Left ventricle myocardium superior (tissue), 1 donor: ENCODE measurements at places on chromosomes 1 and 21. TPM values are rescaled to one million over a fixed set of nuclear protein-coding genes. Genes with fewer than 3 reads are reported as not detected.

GRCh38 chr1:42145764-42146625 lies 7.2 kb upstream of the GUCA2B start:
- no peak for DNase-seq

DNA sequence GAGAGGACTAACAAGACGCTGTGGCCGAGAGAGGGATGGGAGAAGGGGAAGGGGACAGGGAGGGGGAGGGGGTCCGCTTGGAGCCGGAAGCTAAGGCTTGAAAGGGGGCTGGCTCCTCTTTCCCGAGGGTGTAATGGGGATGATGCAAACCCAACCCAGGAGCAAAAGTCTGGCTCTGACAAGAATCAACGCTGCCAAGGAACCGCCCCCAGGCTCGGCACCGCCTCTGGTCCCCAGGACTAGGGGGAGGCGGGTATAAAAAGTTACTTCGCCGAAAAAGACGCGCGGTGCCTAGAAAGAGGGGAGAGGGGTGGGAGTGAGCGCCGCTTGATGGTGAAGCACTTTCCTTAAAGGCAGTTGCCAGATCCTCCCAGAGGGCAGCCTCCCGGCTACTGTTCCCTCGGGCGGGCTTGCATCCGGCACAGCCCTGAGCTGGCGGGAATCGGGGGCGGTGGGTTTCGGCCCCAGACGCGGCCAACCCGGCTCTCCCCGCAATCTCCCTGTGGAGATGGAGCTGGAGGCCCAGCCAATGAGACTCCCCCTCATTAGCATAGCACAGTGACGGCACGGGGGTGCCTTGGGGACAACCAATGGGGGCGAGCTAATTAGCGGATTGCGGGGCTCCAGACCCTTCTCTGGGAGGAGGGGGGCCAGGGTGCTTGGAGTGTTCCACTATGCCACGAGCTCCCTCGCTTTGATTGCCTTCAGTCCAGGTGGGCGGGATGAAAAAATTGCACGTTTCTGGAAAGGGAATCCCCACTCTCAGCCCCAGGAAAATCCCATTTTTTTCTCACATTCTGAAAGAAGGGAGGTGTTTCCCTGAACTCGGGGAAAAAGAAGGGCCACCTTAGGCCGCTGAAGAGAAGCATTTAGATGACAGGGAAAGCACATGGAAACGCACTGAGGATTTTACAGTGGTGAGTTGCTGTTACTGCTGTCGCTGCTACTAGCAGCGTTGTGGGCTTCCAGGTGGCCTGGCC lies at the start of gene KCNT2:
Gene KCNT2 (minus strand): TSS at position 51 of the 980 bp plus-strand sequence. CDS start 131 bp downstream, outside the sequence.
- DNase-seq, result peak; percentile 77

DNA sequence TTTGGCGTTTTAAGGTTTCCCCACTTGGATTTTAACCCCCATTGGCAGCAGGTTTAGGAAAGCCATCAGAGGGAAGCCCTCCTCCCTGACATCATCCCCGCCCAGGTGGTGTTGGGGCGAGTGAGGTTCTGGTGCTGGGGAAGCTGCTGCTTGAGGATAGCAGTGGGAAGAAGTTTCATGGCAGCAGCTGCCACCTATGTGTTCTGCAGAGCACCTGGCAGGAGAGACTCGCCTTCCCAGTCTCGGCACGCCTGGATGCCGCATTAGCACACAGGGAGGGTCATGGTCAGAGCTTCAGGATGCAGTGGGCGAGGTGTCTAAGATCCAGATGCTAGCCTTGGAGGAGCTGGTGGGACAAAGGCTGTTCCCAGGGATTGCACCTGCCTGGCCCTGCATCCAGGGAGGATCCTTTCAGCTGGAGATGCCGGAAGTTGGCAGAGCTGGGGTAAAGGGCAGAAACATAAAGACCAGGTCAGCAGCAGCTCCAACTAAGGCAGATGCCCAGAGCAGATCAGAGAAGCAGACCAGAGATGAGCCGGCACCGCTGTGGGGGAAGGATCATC lies 33.9 kb downstream of the ABCG1 start:
- DNase-seq, result no peak

GRCh38 chr1:246518456-246519205 lies 11.6 kb upstream of the SMYD3 start:
- DNase-seq, result no peak

GRCh38 chr1:40856656-40857302 lies 5.4 kb downstream of the CITED4 start:
- DNase-seq, result no peak

DNA sequence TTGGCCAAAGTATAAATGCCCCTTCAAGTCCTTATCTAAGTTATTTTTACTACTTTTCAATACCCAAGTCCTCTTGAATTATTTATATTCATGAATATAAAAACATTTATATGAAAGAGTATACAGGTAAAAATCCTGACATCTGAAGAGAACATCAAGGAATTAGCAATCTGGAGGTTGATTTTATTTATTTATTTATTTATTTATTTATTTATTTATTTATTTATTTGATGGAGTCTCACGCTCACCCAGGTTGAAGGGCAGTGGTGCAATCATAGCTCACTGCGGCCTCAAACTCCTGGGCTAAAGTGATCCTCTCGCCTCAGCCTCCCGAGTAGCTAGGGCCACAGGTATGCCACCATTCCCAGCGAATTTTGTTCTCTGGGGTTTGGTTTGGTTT lies 93.2 kb downstream of the ZZZ3 start:
- no peak for DNase-seq

GRCh38 chr1:30877205-30877912 lies 31.2 kb downstream of the SDC3 start:
- peak; percentile 84 for DNase-seq

DNA sequence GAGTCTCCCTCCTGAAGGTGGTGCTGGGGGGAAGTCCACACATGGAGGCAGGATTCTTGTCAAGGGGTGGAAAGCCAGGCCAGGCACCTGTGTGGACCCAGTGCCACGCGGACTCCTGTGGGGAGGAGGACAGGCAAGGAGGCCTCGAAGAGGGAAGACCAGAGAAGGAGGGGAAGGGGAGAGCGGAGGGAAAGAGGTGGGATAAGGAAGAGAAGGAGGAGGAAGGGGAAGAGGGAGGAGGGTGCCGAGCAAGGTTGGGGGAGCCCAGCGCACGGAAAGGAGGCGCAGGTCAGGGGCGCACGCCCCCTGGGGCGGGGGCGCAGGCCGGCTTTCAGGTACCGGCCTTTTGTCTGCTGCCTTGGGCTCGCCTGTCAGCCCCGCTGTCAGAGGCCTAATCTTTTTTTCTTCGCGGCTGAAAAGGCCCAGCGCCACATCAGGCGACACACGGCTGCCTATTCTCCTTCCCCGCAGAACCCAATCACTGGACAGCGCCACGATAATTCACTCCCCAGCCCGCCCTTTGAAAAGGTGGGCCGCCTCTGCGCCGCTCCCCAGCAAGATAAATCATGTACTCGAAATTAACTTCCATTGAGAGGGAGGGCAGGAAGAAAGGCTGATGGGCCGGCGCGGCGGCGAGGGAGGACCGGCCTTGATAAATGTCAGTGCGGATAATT lies 42.5 kb downstream of the PRDM16 start:
- DNase-seq, result no peak

GRCh38 chr1:90605070-90605469 lies 112.0 kb downstream of the BARHL2 start:
- no peak for DNase-seq

The LCE4A gene
- not detected for total RNA-seq

GRCh38 chr1:89762779-89763648 lies 57.8 kb upstream of the LRRC8D start:
- peak; percentile 93 for DNase-seq

The CRYAA gene
- not detected for total RNA-seq

The GJC2 gene
- total RNA-seq, result 1.7 TPM

The TMPRSS2 gene
- total RNA-seq, result not detected

The CLDN19 gene
- not detected for total RNA-seq

DNA sequence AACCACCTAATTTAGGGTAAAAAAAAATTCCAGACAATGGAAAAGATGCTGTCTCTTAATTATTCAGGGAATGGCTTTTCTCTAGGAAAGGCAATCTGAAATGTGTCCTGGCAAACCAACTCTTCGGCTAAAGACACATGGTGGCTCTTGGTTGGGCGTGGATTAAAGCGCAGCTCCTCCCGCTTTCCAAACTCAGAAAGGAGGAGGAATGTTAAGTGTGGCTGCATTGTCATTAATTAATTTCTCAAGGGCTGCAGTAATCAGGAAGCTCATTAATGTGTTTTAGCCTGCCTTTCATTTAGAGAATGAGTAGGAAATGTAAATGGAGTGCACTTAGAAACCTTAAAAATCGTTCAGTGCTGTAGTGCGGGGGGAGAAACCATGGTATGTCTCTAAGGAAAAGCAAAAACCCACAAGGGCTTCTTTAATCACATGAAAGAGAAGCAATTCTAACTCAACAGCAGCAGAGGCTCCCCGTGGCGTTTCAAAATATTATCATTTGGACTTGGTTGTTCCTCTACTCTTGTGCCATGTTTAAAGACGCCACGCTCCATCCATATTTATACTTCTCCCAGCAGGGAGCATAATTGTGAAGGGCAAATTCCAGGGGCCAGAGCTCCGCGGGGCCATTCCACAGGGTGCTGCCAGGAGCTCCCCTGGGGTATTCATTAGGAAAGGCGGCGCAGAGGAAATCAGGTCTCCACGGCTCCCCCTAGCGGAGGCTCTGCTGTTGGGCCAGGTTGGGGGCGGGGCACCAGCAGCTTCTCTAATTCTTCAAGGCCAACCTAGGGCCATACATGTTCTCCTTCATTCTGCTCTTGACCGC lies 91.9 kb upstream of the SSX2IP start:
- DNase-seq, result peak; percentile 78

GRCh38 chr1:31753707-31754349 lies 10.3 kb downstream of the ADGRB2 start:
- DNase-seq, result peak; percentile 73

DNA sequence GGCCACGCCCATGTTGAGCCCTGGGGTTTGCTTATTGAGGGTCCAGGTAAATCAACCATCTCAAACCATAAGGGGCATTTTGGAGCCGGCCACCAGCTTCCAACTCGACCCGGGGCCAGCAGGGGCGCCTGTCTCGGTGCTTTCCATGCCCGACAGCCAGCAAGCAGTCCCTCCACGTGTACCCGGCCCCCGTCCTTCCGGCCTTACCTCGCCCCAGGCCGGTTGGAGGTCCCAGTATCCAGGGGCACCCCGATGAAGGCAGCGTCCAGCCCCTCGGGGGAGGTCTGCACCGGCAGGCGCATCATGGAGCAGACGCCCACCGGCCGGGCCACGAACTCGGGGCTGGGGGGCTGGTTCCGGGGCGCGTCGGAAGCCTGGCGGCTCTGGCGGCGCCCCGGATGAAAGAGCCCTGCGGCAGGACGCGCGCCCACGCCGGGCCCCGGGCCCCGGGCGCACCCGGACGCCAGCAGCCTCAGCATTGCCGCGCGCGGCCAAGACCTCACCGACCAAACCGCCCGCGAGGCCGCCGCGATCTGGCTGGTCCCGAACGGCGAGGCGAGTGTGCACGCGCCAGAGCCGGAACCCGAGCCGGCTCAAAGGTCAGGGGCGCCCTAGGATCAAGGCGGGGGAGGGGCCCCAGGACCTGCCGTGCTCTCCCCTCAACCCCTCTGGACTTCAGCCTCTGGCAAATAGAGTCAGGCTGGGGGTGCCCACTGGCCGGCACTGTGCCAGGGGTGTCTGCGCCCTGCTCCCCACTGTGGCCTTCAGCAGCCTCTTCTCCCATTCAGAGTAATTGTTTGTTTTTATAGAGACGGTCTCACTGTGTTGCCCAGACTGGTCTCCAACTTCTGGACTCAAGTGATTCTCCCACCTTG lies at the start of gene AGMAT:
Gene AGMAT (minus strand): TSS at position 563 of the 875 bp plus-strand sequence. CDS start 84 bp downstream, at position 479.
- DNase-seq, result peak; percentile 55

The CFHR2 gene
- total RNA-seq, result not detected

DNA sequence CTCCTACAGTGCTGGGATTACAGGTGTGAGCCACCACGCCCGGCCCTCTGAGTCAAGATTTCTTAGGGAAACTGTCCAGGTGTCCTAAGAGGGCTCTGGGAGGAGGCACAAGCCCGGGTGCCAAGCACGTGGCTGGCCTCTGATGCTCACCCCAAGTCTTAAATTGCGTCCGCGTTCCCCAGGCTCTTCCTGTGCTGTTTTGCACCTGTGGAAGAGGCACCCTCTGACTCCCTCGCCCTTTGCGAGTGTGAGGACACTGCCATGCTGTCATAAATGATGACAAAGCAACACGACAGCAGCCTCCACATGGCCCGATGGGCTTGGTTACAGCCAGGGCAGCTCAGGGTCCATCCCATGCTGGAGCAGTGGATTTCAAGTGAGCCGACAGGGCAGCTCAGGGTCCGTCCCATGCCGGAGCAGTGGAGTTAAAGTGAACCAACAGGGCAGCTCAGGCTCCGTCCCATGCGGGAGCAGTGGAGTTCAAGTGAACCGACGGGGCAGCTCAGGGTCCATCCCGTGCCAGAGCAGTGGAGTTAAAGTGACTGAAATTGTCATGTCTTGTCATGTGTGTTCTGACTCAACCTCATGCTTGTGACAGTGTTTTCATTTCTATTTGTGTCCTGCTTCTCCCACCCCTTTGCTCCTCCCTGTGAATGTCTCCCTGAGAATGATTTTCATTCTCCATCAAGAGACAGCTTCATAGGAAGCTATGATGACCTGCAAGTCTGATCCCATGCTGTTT lies 33.9 kb downstream of the PCNT start:
- DNase-seq, result no peak

The RAVER2 gene
- total RNA-seq, result 32.6 TPM

The GJA4 gene
- 19.1 TPM for total RNA-seq

GRCh38 chr1:101507547-101507971 lies 270.7 kb downstream of the S1PR1 start:
- DNase-seq, result no peak

DNA sequence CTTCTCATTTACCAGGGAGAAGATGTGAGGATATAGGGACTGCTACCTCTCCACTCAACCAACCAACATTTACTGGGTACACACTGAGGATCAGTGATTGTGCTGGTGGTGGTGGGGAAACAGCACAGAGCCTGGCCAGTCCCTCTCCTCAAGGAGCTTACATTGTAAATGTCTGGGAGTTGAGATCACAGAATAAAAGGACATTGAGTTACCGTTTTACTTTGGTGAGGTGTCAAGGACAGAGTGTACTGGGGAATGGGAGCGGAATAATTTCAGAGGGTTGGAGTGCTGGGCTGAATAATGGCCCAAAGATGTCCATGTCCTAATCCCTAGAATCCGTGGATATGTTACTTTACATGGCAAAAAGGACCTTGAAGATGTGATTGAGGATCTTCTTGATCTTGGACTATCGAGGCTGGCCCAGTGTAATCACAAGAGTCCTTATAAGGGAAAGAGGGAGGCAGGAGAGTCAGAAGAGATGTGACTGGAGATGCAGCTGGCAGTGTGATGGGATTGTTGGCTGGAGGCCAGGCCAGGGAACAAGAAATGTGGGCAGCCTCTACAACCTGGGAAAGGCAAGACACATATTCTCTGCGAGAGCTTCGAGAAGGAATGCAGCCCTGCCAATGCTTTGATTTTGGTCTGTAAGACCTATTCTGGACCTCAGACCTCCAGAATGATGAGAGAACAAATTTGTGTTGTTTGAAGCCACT lies 26.6 kb upstream of the RWDD3 start:
- DNase-seq, result peak; percentile 38
